ENCODE measurements at places on chromosomes 2 and 18.

- DNase-seq: no peak
Measured at GRCh38 chr2:33392366-33392765, 84.1 kb upstream of the RASGRP3 start.

GRCh38 chr18:24208270-24209035 is 69.6 kb downstream of the CABYR start:
- DNase-seq: no peak

- no peak for DNase-seq
Measured at GRCh38 chr2:126990605-126991532, 92.2 kb downstream of the TEX51 start.

DNA sequence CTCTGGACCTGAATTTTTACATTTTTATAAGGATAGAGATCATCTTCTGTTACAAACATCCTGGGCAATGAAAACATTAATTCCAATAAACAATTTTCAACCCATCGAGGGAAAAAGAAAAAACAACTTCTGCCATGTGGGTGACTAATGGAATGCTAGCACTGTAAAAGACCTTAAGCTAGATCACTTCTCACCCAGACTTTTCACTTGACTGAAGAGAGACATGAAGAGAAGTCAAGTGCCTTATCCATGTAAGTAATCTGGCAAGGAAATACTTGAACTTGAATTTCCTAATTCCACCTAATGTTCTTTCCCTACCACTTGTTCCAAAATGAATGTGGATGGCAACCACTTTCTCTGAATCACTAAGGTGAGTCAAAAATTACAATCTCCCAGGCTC is 98.3 kb upstream of the ACVR1C start:
- DNase-seq: no peak

DNA sequence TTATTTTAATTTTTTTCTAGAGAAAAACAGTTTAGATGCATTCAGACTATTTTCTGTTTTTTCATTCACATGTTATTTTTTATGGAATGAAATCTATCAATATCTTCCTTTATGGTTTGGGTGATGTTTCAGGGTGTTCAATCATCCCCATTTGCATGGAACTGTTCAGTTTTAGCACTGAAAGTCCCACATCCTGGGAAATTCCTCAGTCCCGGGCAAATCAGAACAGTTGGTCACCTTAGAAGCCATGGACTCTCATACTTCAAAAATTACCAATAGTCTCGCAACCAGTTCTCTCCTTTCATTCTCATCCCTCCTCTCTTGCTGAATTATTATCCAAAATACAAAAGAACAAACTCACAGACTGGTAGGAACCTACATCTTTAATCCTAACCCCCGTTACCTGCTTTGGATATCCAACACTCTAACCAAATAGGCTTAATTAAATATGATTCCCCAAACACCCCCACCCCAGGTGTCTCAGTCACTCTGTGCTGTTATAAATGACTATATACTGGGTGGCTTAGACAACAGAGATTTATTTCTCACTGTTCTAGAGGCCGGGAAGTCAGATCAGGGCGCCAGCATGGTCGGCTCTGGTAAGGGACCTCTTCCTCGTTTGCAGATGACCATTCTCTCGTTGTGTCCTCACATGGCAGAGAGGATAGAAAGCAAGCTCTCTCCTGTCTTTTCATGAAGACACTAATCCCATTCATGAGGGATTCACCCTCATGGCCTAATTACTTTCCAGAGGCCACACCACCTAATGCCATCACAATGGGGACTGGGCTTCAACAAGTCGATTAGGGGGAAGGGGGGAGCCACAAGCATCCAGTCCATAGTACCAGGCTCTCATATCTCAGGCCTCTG is 57.7 kb upstream of the SLC1A4 start:
- no peak for DNase-seq

Data from activated CD4-positive, alpha-beta T cell treated with anti-CD3 and anti-CD28 coated beads, Interleukin-2, amount 50 U/mL, for 1 hour (primary cell).